SK-N-SH treated with all-trans-retinoic acid at 6 μM for 48 hours (cell line): ENCODE measurements at places on chromosomes 7 and 10.

DNA sequence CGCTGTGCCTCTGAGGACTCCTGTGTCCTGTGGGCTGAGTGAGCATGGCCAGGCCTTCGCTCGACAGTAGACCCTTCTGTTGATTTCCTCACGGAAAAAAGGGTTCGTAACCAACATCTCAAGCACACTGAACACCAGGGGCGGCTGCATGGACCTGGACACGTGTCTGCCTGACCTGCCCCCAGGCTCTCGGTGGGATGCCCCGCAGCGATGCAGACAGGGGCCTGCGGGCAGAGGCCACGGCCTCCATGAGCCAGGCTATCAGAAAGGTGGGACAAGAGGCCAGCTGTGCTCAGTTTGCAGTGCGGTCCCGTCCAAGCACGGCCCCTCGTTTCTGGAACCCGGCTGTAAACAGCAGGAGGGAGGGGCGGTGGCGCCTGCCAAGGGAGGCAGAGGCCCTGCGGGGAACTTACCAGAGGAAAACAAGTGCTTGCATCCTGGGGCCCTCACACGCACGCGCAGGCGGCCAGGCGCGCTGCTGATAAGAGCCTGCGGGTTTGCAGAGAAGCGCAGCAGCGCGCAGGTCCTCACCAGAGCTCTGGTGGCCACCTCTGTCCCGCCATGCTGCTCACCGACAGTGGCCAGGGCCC lies 10.6 kb downstream of the GPR146 start:
- ATAC-seq, result no peak

- no peak for ATAC-seq
Measured at GRCh38 chr10:102650655-102651454, 6.6 kb downstream of the TRIM8 start.

- ATAC-seq, result no peak
Measured at GRCh38 chr7:479115-479947, 40.3 kb downstream of the PDGFA start.

- no peak for ATAC-seq
Measured at GRCh38 chr10:78707745-78708144, 361.0 kb upstream of the ZMIZ1 start.

GRCh38 chr7:80804589-80804988 lies 114.3 kb downstream of the SEMA3C start:
- ATAC-seq, result no peak

GRCh38 chr10:72742092-72742491 lies 50.1 kb downstream of the MCU start:
- ATAC-seq, result no peak

DNA sequence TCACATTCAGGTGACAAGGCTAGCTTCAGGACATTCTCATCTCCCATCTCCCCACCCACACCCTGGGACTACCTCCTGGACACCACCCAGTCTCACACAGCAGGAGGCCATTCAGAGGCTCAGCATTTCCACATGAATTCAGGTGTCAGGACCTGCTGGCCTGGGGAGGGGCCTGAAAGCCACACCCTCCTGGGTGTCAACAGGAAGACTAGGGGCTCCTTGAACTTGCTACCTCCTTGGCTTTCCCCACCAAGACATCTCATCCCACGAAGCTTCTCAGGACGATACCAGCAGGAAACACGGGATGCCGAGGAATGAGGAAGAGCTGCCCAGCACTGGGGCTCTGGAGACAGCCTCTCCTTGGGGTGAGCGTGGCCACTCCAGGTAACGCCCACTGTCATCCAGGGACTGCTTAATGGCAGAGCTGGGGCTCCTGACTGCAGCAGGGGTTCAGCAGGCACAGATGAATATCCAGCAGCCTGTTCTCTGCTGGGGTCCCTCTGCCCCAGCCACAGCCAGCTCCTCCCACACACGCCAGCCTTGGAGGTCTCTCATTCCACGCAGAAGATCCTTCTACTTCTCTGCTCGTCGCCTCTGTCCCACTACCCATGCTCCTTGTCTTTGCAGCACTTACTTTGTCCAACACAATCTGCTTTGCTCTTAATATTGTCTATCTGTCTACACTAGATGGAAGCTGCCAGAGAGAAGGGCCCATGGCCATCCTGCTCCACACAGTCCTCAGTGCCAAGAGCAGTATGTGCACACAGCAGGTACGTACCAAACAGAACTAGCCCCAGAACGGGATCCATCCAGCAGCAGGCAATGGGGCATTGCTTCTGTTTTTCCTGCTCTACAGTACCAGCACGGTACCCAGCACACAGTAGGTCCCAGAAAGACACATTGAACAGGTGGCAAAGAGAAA lies 88.7 kb downstream of the FAM53B start:
- ATAC-seq, result no peak

DNA sequence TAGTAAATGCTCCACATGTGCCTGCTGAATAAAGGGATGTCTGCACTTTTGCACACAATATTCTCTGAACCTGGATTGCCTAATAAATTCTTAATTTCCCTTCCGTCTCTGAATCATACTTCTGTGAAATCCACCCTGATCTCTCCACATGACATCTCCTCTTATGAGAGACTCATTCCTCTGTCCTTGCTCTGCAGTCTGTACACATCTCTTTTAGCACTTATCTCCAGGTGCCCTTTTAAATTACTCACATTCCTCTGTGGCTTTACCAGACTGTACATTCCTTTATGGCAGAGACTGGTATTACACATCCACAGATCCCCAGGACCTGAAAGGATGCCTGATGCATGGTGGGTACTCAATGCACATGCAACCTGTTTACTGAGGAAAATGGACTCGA lies 527.6 kb downstream of the PHTF2 start:
- peak; percentile 94 for ATAC-seq

GRCh38 chr7:138756591-138757242 lies 41.1 kb upstream of the TMEM213 start:
- no peak for ATAC-seq

DNA sequence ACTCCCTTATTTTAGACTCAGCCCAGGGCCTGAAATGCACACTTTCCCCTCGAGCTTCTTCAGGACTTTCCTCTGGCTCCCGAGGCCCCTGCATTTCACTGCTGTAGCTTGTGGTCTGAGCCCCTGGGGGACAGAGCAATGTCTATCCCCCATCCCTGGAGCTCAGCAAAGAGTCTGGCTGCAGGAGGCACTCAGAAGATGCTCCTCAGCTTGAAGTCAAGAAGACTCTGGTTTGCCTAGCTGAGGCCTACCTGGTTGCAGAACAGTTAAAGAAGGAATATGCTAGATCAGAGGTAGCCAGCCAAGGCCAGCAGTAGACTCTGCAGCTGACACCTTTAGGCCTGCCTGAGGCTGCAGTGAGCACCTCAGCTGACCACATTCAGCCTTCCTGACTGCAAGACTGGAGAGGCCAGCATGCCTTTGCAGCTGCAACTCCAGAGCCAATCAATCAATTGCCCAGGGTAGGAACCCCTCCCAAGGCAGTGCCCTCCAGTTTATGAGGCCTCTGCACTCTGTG lies 36.9 kb upstream of the IKZF1 start:
- no peak for ATAC-seq

DNA sequence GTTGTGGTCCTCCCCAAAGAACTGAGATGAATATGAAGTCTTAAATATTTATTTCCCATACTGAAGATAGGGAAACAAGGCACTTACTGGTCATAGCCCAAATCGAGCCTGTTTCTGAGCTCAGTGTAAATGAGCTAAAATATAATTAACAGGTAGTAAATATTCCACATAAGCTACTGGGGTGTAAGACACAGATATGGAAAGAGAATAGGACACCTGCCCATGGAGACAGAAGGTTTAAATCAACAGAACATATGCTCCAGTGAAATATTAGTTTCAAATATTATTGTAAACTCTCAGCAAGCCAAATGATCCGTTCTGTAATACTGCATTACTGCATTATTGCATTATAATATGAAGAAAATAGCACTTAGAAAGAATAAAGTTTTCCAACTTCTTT lies 537.9 kb downstream of the ANKRD7 start:
- ATAC-seq, result no peak

GRCh38 chr7:150876817-150877526 lies 24.7 kb downstream of the AOC1 start:
- ATAC-seq, result peak; percentile 90

GRCh38 chr10:131617113-131617858 lies 283.5 kb upstream of the PPP2R2D start:
- no peak for ATAC-seq

GRCh38 chr7:148095066-148095465 lies 495.5 kb upstream of the C7orf33 start:
- no peak for ATAC-seq

GRCh38 chr10:62225362-62225761 lies 43.3 kb downstream of the RTKN2 start:
- ATAC-seq, result no peak

DNA sequence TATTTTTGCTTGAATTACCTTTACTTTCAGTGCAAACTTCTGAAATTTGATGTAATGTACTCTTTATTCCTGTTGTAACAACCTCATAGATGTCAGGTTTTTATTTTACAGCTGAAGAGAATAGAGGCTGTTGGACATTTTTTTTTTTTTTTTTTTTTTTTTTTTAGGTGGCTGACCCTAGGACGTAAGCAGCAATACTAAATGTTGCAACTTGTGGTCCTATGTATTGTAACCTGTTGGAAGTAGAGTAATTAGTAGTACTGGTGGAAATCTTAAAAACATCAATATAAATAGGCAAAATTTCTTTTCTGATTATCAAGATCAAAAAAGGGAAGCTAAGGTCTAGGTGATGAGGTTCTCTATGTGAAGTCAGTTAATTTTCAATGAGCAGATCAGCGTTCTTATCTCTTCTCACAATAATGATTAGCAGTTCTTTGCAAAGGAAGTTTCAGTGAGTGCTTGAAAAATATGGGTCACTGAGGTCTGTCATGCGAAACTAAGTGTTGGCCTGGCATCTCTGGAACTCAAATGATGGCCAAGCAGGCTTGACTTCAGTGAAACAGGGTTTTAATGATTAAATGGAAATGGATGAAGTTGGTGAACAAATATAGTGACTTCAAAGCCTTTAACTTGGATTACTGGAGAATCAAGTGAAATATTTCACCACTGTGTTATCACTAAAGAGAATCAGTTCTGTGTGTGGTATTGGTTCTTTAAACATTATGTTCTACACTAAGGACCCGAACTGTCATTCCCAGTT lies 42.7 kb downstream of the BICC1 start:
- no peak for ATAC-seq

DNA sequence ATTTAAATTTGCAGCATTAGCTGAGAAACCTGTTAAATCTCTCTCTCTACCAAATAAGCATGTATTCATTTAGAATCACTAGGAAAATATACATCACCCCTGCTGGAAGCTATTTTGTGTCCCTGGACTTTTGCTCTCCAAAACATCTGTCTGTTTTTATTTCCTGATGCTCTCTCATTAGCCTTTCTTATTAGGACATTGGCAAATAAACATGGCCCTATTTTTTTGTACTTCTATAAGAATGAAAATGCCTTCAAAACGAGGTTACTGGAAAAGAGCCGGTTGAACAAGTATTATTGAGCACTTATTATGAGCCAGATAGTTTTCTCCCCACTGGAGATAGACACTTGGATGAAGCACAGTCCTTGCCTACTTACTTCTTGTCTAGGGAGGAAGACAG lies 206.9 kb downstream of the GALNT17 start:
- ATAC-seq, result no peak

DNA sequence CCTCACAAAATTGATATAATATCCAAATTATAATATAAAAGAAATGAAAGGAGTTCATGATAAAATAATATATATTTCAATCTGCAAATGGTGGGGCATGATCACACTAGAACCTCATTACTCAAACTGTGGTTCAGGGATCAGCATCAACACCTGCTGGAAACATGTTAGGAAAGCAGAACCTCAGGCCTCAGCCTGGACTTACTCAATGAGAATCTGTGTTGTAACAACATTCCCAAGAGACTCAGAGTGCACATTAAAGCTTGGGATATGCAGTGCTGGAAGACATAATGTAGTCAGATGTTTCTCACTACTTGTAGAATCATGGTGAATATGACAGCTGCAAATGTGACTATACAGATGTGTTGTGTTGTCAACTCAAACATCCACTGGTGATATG lies 81.7 kb upstream of the ITPRID1 start:
- ATAC-seq, result no peak

- no peak for ATAC-seq
Measured at GRCh38 chr7:158620418-158620817, 32.8 kb upstream of the PTPRN2 start.

GRCh38 chr10:17510242-17510908 lies 56.0 kb upstream of the ST8SIA6 start:
- no peak for ATAC-seq

- ATAC-seq, result no peak
Measured at GRCh38 chr7:32803406-32804141, 88.0 kb downstream of the KBTBD2 start.

DNA sequence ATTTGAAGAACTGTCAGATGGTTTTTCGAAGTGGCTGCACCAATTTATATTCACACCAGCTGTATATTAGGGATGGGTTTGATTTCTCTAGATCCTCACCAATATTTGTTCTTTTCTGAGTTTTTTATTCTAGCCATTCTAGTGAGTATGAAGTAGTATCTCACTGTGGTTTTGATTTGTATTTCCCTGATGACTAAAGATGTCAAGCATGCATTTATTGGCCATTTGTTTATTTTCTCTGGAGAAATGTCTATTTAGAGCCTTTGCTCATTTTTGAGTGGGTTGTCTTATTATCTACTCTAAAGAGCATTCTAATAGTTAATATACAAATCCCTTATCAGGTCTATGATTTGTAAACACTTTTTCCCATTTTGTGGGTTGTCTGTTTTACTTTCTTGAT lies 123.9 kb downstream of the PCLO start:
- no peak for ATAC-seq

DNA sequence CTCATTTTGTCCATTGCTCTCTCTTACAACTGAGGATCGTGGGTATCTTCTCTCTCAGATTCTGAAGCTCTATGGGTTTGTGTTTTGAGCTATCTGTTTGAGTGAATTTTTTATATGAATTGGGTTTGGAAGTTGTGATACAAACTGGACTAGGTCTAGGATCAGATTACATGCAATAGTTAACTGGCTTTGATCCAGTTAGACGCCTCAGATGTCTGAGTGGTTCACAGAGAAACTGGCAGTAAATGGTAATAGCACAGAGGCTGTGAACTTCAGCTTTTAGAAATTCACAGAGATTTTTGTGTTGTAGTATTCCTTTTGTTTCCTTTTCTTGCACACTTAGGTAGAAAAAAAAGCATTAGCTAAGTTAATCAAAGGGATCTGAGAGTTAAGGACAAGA lies 12.7 kb upstream of the DNMBP start:
- ATAC-seq, result peak; percentile 73
